ENCODE measurements at places on chromosomes 6 and 20. TPM values are rescaled to one million over a fixed set of nuclear protein-coding genes. Genes with fewer than 3 reads are reported as not detected.
A peak's percentile ranks its signal among the peaks of the same experiment; 100 is the strongest.

Gene ENPP5
- 5.8 TPM for total RNA-seq

- H3K36me3 ChIP-seq = no peaks in the 10 kb centered on the region
- no peak overlapping the region for H3K4me3 ChIP-seq
- H3K27ac ChIP-seq = no peak overlapping the region
- no peaks in the 10 kb centered on the region for H3K4me1 ChIP-seq
Measured at GRCh38 chr6:75446241-75446880, 47.2 kb downstream of the FILIP1 start.

- H3K27ac ChIP-seq = no peak overlapping the region
- no peak overlapping the region for H3K4me3 ChIP-seq
- no peaks in the 10 kb centered on the region for H3K4me1 ChIP-seq
- H3K36me3 ChIP-seq = no peaks in the 10 kb centered on the region
- no peak for DNase-seq
- H3K27me3 ChIP-seq = no peaks in the 10 kb centered on the region
Measured at GRCh38 chr20:48483334-48484066, 344.3 kb downstream of the PREX1 start.

- no peaks in the 10 kb centered on the region for H3K27me3 ChIP-seq
- H3K4me1 ChIP-seq = no peaks in the 10 kb centered on the region
- H3K27ac ChIP-seq = no peak overlapping the region
- no peak for DNase-seq
- no peak overlapping the region for H3K4me3 ChIP-seq
- no peaks in the 10 kb centered on the region for H3K36me3 ChIP-seq
Measured at GRCh38 chr20:6287471-6287870, 164.6 kb upstream of the FERMT1 start.

DNA sequence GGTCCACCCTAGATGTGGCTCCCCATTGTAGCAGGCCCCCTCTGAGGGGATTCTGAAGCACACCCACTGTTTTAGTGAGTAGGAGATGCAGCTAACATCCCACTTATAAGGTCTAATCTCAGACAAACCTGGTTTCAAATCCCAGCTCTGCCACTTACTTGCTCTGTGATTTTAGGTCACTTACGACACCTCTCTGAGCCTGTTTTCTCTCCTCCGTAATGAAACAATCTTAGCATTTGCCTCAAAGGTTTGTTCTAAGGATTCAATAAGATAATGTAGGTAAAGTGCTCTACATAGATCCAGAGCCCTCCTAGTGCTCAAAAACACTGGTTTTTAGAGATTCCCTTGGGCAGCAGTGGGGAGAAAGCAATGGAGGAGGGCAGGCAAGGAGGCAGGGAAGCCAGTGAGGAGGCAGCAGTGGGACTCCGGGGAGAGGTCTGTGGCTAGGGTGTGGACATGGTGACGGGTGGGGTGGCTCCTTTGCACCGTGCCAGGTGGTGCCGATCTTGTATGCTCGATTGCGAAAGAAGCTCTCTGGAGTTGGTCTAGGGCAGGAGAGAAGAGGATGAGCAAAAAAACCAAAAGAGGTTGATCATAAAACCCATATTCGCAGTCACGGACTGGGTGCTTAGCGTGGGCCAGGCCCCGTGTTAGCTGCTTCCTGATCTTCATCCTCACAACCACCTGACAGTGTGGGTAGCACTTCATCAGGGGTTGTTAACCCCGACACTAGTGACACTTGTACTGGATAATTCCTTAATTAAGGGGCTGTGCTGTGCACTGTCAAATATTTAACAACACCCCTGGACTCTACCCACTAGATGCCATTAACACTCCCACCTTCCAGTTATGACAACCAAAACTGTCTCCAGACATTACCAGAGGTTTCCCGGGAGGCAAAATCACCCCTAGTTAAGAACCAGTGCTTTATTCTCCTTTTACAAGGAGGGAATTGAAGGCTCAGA, 16.8 kb upstream of the PTGIS start:
- H3K4me1 ChIP-seq = peaks cover 11% of the 10 kb centered on the region
- H3K27me3 ChIP-seq = no peaks in the 10 kb centered on the region
- peak overlapping the region; percentile 18 for H3K27ac ChIP-seq
- no peak overlapping the region for H3K4me3 ChIP-seq

- H3K36me3 ChIP-seq = peaks cover 6% of the 10 kb centered on the region
- no peaks in the 10 kb centered on the region for H3K27me3 ChIP-seq
- H3K27ac ChIP-seq = no peak overlapping the region
- no peak for DNase-seq
- no peaks in the 10 kb centered on the region for H3K4me1 ChIP-seq
- no peak overlapping the region for H3K4me3 ChIP-seq
Measured at GRCh38 chr6:52505726-52506409, 71.0 kb downstream of the TRAM2 start.

- H3K4me3 ChIP-seq = no peak overlapping the region
- no peaks in the 10 kb centered on the region for H3K36me3 ChIP-seq
- no peak for DNase-seq
- H3K4me1 ChIP-seq = no peaks in the 10 kb centered on the region
- H3K27ac ChIP-seq = no peak overlapping the region
- no peaks in the 10 kb centered on the region for H3K27me3 ChIP-seq
Measured at GRCh38 chr6:170437719-170438401, 115.2 kb downstream of the PSMB1 start.
